NCI-H510A treated with DMSO at 0.1 percent for 48 hours (cell line): ENCODE measurements at places on chromosomes 3 and 15.

- no peak for DNase-seq
Measured at GRCh38 chr3:63097396-63097795, 180.7 kb upstream of the SYNPR start.

- no peak for DNase-seq
Measured at GRCh38 chr15:50209809-50210208, 27.8 kb downstream of the SLC27A2 start.

DNA sequence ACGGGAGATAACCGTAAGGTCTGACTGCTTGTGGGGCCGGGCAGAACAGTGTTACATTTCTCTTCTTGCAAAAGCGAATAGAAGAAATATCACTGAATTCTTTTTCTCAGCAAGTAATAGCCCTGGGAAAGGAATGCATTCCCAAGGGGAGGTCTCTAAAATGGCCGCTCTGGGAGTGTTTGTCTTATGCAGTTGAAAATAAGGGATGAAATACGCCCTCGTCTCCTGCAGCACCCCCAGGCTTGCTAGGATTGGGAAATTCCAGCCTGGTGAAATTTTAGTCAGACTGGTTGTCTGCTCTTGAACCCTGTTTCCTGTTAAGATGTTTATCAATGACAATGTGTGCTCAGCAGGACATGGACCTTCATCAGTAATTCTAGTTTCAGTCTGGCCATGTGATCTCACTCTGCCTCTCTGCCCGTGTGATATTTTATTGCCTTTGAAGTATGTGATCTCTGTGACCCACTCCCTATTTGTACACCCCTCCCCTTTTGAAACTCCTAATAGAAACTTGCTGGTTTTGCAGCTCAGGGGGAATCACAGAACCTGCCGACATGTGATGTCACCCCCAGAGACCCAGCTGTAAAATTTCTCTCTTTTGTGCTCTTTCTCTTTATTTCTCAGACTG lies 715.6 kb downstream of the ROBO1 start:
- DNase-seq: no peak

- DNase-seq: peak; percentile 58
Measured at GRCh38 chr15:47301481-47301880, 415.8 kb upstream of the SEMA6D start.

GRCh38 chr15:89768071-89768500 lies 8.0 kb upstream of the MESP2 start:
- no peak for DNase-seq

DNA sequence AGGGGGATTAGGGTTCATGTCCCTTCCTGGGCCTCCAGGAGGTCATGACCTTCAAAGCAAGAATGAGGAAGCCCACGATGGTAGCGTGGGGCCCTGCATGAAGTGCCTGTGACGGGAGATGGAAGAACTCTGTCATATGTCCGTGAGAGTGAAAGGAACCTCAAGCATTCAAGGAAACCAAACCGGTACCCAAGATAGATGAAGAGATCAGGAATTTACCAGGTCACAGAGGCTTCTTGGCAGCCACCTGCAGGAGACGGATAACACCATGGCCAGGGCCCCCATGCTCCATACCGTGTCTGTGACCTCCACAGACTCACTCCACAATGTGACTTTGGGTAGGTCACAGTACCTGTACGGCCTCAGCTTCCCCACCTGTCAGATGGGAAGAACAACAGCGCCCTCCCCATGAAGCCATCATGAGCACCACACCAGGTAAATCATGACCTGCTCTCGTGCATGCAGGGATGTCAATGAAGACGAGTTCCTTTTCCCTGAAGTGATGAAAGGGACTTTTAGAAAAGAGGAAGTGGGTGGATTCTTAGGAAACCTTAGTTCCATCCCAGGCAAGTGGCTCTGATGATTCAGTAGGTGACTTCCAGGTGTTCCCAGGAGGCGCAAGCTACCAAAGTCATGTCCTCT lies 23.3 kb upstream of the CYP11A1 start:
- no peak for DNase-seq

DNA sequence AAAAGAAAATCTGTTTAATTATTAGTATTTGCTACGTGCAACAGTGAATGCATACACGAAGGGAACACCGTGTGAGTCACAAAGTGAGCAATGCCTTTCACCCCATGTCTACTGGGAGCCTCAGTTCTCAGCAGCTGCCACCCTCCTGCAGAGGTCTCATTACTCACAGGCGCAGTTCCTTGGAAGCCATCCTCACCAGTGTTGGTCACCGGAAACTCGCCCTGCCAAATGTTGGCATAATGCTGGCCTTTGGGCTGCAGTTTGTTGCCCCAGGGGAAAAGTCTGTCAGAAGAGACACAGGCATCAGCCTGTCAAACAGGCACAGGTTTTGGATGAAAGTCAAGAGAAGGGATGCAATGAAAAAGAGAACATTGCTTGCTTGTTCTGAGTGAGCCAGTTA lies 50.1 kb downstream of the SUMF1 start:
- no peak for DNase-seq
